ENCODE measurements at places on chromosomes 1 and 21.

- DNase-seq = no peak
These were observed 43.0 kb downstream of the MATN1 start for GRCh38 chr1:30680429-30680828.

DNA sequence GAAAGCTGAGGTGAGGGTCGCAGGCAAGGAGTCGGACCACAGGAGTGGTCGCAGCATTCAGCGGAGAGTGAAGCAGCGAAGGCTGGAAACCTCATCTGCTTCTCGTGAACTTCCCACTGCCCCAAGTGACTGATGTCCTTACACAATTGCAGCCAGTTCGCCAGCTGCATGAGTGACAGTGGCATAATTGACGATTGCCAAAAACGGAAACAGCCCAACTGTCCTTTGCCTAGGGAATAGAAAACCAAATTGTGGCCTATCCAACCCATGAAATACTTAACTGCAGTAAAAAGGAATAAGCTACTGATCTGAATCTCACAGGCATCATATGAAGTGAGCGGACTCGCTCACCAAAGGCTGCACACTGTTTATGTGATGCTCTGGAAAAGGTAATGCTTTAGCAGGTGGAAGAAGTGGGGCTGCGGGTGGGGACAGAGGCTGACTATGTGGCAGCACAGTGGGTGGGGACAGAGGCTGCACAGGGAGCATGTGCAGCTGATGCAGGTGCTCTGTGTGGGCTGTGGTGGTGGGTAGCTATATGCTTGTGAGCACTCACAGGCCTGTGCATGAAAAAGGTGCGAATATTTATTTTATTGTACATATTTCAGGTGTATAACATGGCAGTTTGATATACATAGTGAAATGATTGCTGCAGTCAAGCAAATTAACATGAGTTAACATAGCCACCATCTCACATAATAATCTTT is 4.2 kb upstream of the NLRP3 start:
- no peak for DNase-seq

DNA sequence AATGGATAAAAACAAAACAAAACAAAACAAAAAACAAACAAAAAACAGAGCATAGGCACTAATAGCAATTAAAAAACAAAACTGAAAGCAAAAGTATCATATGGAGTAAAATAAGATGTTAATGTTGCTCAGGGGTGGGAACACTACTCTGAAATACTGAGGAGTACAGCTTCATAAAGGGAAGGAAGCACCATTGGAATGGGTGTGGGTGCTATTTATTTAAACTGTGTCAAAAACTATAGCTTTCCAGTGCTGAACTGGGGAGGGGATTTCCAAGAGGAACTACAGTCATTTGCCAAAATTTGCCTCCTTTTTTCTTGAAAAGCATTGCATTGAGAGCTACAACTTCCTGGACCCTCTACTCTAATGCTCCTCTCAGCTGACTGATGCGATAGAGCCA is 40.0 kb downstream of the SPTA1 start:
- no peak for DNase-seq

GRCh38 chr1:27556781-27557595 is 47.0 kb downstream of the AHDC1 start:
- peak; percentile 91 for DNase-seq

DNA sequence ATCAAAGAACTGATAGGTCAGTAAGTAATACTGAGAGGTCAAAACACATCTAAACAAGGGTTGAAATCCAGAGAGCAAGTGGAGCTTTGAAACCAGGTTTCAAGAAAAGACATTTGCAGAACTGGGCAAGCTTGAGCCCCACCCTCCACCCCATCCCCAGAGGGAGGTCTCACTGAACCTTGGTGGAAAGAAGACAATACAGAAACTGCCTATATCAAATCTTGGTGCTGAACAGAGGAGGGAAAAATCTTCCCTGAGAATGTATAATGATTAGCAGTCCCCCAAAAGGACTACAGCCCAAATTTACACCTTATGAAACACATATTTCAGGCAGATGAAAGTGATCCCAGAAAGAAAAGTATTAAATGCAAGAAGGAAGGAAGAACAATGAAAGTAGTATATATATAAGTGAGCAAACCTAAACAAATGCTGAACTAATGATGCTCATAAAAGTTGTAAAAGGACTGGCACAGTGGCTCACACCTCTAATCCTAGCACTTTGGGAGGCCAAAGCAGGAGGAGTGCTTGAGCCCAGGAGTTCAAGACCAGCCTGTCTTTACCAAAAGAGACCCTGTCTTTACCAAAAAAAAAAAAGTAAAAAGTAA is 12.4 kb downstream of the ZBTB17 start:
- DNase-seq = no peak

DNA sequence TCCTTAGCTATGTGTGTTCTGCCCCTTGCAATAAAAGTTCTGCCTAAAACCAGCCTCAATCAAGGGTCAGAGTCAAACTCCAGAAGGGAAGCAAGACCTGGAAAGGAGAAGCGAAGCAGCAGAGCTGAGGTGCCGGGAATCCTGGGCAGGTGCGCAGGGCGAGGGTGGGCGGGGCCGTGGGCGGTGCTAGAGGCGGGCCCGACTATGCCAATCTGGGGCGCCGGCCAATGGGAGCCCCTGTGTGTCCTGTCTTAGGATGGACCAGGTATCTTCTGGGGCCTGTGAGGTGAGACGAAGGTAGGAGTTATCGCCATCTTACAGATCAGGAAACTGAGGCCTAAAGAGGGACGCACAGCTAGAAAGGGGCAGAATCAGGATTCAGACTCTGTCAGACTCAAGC is 120.3 kb downstream of the PTPRU start:
- DNase-seq = no peak

DNA sequence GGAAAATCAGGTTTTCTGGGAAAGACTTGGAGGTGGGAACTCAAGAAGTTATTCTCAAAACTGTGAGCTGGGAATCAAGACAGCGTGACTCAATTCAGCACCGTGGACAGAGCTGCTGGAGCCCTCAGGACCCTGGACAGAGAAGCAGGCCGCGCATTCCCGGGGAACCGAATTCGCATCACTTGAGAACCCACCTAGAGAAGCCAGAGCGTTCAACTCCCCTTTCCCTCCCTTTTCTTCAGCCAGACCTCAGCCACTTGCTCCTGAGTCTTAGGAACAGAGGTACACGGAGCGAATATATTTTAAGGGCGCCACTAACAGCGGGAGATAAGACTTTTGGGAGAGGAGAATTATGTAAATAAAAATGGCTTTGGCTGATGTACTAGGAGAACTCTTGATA is 2.0 kb upstream of the LIN28A start:
- DNase-seq = peak; percentile 55

DNA sequence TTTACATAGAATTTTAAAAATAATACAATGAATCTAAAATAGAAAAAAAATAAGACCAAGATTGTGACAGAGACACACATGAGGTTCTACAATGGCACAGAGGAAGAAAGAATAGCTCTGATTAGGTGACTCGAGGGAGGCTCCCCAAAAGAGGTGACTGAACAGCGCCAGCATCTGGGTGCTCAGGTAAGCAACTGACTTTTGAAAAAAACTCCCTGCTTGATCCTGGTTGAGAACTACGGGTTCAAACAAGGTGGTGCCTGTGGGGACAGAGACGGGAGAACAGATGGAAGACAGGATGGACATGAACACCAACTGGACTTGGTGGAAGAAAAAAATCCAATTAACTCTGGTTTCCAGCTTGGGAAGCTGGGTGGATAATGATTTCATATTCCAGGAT is 22.5 kb downstream of the BATF3 start:
- DNase-seq = no peak

DNA sequence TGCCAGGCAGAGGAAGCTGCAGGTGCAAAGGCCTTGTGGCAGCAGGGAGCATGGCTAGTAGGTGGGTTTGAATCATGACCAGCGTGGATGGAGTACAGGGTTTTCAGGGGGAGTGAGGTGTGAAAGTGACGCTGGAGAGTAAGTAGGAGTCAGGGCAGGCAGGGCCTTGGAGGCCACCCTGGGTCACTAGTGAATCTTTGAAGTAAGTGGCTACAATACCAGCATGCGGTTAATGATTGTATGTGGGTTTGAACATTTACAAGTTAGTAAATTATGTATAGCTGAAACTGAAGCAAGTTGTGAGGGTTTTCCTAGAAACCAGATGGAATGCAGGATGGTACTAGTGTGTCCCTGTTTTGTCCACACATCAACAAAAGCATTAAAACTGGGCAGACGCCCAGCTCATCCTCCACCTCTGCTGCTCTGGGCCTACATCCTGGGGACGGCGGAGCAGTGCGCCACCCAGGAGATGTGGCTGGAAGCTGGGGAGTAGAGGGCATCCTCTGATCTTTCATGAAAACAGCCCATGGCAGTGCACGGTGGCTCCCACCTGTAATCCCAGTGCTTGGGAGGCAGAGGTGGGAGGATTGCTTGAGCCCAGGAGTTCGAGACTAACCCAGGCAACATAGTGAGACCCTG is 41.2 kb upstream of the B3GALNT2 start:
- peak; percentile 65 for DNase-seq

DNA sequence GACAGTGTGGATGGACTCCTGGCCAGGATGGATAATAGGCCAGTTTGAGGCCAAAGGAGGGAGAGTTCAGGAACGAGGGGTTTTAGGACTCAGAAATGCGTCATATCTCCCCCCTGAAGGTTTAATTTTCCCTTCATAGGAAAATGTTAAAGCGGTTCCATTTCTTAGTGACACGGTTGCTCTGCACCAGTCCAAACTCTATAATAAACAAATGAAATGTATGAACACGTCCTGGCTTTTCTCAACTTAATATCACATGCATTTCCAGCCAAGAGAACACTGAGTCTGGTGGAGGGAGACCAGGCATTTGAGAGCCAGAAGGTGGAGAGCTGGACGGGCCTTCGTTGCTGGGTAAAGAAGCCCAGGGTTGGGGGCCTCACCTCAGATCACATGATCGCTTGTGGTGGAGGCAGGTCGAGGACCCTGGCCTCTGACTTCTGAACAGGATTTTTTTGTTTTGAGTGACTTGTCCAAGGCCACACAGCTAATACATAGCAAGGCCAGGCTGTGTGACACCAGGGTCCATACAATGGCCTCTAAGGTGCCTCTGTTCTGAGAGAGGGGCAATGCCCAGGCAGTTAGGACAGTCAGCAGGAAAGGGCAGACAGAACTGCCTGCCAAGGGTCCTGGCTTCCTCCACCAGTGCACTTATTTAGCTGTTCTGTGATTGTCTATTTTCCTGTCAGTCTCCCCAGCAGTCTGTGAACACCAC is 11.4 kb downstream of the SLC1A7 start:
- DNase-seq = no peak

- DNase-seq = no peak
These were observed 2.0 kb downstream of the TEKT2 start for GRCh38 chr1:36085686-36086526.

- peak; percentile 76 for DNase-seq
These were observed 5.1 kb downstream of the PEF1 start for GRCh38 chr1:31639543-31639942.

DNA sequence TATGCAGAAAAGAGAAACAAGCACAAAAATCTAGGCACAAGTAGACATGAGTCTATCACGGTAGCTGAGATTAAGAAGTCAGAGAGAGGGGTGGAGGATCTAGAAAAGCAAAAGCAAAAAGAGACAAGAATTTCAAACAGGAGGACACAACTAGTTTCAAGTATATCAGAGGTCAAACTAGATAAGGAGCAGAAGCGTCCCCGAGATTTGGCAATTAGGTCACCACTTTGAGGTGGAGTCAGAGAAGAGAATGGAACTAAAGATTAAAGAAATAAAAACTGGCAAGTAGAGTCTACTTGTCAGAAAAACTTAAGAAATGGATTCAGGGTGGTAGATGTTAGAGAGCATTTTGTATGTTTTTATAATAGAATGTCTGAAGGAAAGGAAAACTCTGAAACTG is 2.3 kb downstream of the SF3B4 start:
- no peak for DNase-seq

- DNase-seq = no peak
These were observed 29.5 kb downstream of the TFF3 start for GRCh38 chr21:42285569-42286245.

- no peak for DNase-seq
These were observed 2.3 kb downstream of the EXTL1 start for GRCh38 chr1:26023826-26024225.

- no peak for DNase-seq
These were observed 115.9 kb downstream of the HIVEP3 start for GRCh38 chr1:41802532-41803501.

- no peak for DNase-seq
These were observed 5.3 kb upstream of the FGGY start for GRCh38 chr1:59291561-59291960.

GRCh38 chr1:221998781-221999180 is 256.9 kb upstream of the DUSP10 start:
- no peak for DNase-seq

DNA sequence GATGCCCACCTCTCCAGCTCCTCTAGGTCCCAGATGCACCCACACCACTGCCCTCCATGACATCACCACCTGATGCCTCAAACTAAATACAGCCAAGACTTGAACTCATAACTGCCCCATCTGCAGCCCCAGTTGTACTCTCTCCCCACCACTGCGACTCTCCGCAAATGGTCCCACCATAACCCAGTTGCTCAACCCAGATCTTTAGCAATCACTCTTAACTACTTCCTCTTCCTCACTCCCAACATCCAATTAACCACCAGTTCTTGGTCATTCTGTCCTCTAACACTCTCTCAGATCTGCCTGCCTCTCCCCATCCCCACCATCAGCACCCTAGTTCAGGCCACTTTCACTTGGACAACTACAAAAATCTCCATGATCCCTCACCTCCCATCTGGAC is 36.8 kb upstream of the PLA2G2C start:
- no peak for DNase-seq

- no peak for DNase-seq
These were observed 14.1 kb upstream of the RASSF5 start for GRCh38 chr1:206493279-206493678.

All from renal cortical epithelial cell (primary cell).